ENCODE measurements at places on chromosomes 12 and 14.

DNA sequence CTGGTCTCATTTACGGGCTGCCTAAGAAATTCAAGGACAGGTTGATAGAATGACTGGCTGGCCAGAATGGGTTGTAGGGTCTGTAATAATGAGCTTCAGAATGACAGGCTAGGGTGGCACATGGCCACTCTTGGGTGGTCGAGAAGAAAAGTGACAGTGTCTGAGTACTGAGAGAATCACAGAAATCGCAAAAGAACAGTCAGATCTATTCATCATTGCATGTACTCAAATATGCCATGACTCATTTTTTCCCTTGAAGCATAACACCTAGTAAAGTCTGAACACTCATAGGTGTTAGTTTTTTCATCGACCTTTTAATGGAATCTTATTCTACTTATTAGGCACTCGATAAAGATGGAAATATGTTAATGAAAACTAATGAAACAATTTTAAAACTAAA, 37.8 kb upstream of the SEL1L start:
- DNase-seq, result no peak

- no peak for DNase-seq
Measured at GRCh38 chr14:70340002-70340401, 19.5 kb downstream of the COX16 start.

DNA sequence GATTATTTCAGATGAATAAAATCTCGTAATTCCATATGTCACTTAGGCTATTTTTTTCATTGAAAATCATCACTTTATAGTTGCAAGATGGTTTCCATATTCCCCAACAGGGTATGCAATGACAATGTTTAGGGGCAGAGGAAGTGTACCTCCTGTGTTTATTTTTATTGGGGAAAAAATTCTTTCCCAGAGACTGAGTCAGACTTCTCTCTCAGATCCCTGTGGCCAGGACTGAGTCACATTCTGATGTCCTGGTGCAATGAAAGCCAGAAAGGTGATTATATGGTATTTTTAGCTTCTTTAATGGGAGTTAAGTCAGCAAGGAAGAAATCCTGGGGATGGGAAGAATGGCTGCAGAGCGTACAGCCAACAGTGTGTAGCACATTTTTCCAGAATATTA, 196.9 kb upstream of the ALG10 start:
- DNase-seq, result no peak

GRCh38 chr12:77746096-77746495, 84.6 kb upstream of the NAV3 start:
- DNase-seq, result no peak

GRCh38 chr12:108548954-108549521, 11.9 kb downstream of the SART3 start:
- DNase-seq, result no peak

- DNase-seq, result no peak
Measured at GRCh38 chr12:31474751-31475150, 116.2 kb downstream of the DENND5B start.

DNA sequence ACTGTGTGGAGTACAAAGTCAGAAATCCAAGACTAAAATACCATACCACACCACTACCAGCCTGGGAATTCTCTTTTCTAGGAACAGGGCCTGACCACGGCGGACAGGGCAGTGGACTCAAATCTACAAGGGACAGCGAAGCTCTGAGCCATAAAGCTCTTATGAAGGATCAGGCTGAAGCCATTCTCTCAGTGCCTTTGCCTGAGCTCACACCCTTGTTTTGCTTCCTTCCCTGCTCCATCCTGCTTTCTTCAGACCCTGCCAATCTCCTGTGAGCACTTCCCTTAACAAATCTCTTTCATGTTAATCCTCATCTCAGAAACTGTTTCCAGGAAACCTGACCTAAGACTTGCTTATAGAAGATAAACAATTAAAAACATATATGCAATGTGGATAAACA, 398.5 kb downstream of the MDGA2 start:
- no peak for DNase-seq

- DNase-seq, result no peak
Measured at GRCh38 chr14:101439023-101439422, 122.3 kb upstream of the DIO3 start.

GRCh38 chr14:33237115-33237740, 298.5 kb downstream of the NPAS3 start:
- DNase-seq, result no peak

- DNase-seq, result no peak
Measured at GRCh38 chr14:86902176-86902950, 1090.6 kb downstream of the GALC start.

GRCh38 chr14:47439953-47440352, 235.5 kb downstream of the MDGA2 start:
- DNase-seq, result no peak

DNA sequence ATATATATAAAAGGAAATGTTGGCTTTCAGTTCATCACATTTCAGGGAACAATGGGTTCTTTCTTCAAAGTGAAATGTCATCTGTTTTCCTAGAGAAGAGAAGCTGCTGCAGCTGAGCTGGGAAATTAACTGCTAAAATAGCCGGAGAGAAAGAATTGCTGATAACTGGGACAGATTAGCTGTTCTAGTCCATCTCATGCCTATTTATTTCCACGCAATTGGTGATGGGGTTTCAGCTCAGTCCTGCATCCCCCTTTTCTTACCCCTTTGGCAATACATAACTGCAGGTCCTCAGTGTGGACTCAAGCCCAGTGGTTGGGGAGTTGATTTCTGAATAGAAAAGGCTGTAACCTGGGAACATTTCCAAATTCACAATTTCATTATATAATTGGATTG, 436.9 kb upstream of the TMEM132C start:
- no peak for DNase-seq

GRCh38 chr14:67806246-67806645, 10.1 kb downstream of the ZFYVE26 start:
- no peak for DNase-seq

DNA sequence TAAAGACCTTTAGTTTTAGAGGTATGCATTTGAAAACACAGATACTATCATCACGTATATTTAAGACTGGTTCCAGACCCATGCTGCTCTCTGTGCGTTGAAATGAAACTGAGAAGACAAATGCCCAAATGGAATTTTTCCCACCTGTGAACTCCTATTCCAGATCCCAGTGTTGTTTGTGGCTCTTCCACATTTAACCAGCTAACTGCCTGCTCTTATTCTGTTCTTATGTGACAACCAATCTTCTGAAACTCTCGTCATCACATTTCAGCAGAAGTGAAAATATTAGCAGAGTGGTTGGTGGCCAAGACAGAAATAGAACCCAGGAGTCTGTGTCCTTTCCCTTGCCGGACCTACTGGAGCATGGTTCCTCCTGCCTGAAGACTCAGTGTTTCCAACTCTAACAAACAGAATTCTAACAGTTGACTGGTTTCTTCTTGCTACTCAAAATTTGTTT, 460.2 kb downstream of the RAD51B start:
- no peak for DNase-seq

DNA sequence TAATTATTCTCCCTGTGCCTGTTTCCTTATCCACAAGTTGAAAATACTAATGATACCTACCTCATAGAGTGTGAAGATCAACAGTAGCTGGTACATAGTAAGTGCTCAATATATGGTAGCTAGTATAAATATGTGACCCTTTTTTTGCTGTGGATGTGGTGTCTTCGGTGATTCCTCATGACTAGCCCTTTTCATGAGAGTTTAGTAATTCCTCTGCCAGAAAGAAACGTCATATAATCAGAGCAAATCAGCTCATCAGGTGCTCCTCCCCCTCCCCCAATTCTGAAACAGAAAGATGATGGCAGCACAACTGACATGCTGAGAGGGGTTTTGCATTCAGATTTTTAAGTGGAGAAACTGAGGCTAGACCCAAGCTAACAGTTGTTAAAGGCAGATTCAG, 210.8 kb downstream of the SLC41A2 start:
- DNase-seq, result no peak

- no peak for DNase-seq
Measured at GRCh38 chr14:75521415-75522199, 662 bp upstream of the BATF start.

GRCh38 chr12:124381456-124382296, 86.8 kb downstream of the RFLNA start:
- DNase-seq, result no peak

DNA sequence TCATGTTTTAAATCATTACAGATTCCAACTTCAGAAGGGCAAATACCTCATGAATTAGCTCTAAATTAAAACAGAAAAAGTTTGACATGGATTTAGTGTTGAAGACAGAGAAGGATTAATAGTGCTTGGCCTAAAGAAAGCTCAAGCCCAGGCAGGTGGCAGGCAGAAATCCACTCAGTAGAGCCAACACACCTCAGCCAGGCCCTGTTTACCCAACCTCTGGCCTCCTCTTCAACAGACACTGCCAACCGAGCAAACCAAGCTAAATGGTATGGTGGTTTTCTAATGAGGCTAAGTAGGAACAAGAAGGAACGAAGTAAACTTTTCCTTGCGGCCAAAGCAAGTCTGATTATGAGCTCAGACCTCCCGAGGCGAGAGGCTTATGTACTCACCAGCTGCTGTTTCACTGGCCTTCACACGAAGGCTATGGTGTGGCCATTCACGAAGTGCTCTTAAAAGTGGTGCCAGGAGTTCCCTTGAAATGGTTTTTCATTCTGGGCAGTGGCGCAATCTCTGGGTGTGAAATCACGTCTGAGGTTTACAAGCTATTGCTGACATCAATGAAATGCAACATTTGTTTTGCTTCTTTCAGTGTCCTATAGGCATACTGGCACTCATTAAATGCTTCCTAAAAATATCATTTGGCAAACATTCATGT, 124.1 kb upstream of the LGR5 start:
- DNase-seq, result no peak

GRCh38 chr12:131430158-131430742, 280.6 kb upstream of the SFSWAP start:
- DNase-seq, result no peak

- no peak for DNase-seq
Measured at GRCh38 chr12:29564925-29565324, 67.4 kb upstream of the OVCH1 start.

DNA sequence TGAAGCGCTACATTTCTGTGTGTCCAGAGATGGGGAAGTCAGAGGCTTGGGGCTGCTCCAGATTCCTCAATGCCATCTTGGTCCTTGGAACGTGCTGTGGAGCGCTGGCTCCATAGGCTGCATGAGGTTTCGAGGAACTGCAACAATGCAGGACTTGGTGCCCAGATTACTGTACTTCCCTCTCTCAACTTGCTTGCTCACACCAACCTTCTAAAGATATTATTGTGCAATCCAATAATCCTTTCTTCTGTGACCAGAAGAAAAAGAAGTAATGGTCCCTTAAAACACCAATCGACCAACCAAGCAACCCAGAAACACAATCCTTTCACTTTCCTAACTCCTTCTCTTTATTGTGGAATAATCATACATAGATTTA, 3.7 kb downstream of the PRICKLE1 start:
- DNase-seq, result no peak

DNA sequence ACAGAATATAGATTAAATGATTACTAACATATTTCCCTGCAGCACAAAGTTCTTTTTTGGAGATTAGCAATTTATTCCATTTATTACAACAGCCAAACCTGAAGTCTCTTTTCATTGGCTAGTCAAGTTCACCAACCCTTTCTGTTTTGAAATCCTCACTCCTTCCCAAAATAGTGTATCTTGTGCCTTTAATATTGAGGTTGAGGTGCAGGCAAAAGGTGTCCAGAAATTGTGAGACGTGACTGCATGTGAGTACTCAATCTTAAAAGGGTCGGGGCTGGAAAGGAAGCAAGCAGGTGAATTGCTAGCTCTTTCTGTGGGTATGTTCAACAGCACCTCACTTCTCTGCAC, 11.1 kb upstream of the FOXN3 start:
- DNase-seq, result no peak

DNA sequence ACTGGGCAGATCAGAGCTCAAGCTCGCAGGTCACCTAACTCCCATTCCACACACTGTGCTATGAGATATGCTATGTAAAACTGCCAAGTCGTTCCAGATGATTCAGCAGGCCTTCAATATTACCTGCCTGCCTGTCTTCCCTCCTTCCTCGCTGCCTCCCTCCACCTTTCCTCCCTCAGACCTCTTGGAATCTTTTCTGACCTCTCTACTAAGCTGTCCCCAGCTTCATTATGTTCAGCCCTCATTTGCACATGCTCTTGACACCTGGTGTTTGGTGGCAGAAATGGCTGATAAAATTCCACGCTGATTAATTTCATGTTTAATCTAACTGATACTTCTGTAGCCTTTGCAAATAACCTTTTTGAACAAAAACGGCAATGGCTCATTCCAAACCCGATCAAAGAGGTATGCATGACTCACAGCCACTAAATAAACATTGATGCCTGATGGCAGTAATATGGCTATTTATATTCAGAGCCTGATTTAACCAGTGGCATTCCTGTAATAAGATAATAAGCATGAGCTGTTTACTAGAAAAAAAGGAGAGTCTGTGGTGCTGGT, 130.8 kb upstream of the EGLN3 start:
- DNase-seq, result no peak

GRCh38 chr12:8544295-8544694, 3.6 kb upstream of the CLEC4E start:
- peak; percentile 33 for DNase-seq

DNA sequence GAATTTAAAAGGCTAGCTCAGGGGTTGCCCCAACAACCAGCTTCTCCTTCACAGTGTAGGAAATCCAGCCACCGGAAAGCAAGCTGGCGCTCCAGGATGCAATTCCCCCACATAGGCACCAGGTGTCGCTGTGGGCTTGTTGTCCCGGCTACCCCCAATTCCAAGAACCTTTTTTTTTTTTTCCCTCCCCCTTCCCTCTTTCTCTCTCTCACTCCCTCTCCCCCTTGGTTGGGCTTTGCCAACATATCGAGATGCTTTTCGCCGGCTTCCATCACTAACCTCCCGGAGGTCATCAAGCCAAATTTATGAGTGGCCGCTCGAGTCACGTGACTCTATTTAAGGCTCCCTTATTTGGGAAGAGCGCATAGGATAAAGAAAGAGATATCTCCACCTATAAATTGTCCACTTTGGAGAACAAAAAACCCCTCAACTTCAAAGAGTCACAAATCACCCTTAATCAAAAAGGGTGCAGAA, at the start of gene HOXC5:
TSS of gene HOXC5 (plus strand) at position 424 of the 474 bp plus-strand sequence. CDS start 73 bp downstream, outside the sequence.
- peak; percentile 34 for DNase-seq

DNA sequence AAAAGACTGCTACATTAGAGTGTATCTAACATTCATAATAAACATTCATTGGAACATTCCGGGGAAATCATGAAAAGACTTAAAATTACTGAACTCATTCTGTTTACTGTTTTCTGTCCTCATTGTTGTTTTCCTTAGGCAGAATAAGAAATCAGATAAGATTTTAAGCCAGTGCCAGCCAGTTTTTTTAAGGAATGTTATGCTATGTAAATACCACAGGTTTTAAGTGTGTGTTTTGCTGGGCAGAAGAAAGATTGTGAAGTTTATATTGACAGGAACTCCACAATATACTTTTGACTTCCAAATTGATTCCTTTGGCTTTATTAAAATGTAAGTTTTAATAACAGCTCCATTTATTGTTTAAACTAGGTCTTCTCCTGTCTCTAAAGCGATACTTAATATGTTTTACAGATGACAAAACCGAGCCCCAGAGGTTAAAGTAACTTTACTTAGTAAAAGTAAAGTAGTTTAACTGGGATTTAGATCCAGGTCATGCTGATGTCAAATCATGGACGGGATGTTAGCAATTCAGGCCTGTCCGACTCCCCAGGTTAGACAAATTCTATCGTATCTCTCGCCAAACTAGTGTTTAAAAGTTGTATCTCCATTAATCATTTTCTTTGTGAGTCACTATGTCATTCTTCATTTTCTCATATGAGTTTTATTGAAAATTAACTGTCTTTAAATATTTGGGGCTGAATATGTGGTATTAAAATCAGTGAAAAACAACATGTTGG, 1.7 kb downstream of the LARP4 start:
- no peak for DNase-seq

Data from stimulated activated CD4-positive, alpha-beta T cell treated with anti-CD3 and anti-CD28 coated beads, Interleukin-15, amount 100 ng/mL, for 1 hour (primary cell).